ENCODE measurements at places on chromosomes 13 and 19.

GRCh38 chr19:46533078-46533620 lies 37.5 kb upstream of the PNMA8B start:
- DNase-seq, result no peak

GRCh38 chr13:49594576-49594975 lies 9.2 kb upstream of the RCBTB1 start:
- DNase-seq, result no peak

GRCh38 chr19:17555929-17556813 lies 722 bp downstream of the COLGALT1 start:
- no peak for DNase-seq

- no peak for DNase-seq
These were observed 126.6 kb downstream of the KDM4B start for GRCh38 chr19:5095568-5095850.

GRCh38 chr19:39843919-39844793 lies 2.0 kb downstream of the FBL start:
- no peak for DNase-seq

GRCh38 chr19:40650749-40651305 lies 39.6 kb downstream of the NUMBL start:
- DNase-seq, result no peak

- no peak for DNase-seq
These were observed 40.4 kb downstream of the EDNRB start for GRCh38 chr13:77878190-77878589.

DNA sequence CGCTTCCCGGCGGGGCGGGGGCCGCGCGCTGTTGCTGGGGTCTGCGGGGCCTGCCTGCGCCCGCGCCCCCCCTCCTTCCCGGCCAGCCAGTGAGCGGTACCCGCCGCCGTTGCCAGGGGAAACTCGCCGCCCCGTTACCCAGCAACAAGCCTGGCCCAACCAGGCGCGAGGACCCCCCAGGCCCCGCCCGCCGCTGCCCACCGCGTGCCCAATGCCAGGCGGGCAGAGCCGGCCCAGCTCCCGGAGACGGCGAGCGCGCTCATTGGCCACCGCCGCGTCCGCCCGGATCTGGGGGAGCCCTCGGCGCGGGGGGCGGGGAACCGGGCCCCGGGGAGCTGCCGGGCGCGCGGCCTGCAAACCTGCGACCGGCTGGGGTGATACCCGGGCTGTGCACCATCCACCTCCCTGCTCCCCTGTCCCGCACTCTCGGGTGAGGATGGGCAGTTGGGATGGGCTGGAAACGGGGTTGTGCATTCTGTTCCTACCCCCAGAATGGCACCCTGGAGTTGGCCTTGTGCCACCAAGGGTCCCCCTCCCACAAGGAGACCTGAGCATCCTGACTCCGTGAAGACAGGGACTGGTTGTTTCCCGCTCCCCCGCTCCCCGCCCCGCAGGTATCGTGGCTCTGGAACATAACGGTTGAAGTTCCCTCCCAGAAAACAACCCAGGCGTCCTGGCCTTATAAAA lies 8.8 kb upstream of the BBC3 start:
- DNase-seq, result peak; percentile 74

GRCh38 chr19:40335855-40336600 lies 12.2 kb downstream of the C19orf47 start:
- no peak for DNase-seq

DNA sequence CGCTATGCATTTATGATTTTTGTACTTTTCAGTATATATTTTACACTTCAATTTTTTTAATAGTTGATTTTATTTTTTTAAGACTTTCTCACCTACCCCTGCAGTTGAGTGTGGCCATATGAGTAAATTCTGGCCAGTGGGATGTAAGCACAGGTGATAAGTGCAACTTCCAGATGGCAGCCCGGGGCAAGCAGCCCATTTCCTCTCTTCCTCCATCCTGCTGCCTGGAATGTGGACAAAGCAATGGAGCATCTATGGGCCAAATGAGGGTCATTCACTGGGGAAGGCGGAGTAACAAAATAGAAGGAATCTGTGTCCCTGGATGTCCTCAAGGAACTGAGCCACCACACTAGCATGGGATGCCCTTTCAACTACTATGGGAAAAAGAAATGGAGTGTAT lies 12.3 kb downstream of the RFXAP start:
- no peak for DNase-seq

DNA sequence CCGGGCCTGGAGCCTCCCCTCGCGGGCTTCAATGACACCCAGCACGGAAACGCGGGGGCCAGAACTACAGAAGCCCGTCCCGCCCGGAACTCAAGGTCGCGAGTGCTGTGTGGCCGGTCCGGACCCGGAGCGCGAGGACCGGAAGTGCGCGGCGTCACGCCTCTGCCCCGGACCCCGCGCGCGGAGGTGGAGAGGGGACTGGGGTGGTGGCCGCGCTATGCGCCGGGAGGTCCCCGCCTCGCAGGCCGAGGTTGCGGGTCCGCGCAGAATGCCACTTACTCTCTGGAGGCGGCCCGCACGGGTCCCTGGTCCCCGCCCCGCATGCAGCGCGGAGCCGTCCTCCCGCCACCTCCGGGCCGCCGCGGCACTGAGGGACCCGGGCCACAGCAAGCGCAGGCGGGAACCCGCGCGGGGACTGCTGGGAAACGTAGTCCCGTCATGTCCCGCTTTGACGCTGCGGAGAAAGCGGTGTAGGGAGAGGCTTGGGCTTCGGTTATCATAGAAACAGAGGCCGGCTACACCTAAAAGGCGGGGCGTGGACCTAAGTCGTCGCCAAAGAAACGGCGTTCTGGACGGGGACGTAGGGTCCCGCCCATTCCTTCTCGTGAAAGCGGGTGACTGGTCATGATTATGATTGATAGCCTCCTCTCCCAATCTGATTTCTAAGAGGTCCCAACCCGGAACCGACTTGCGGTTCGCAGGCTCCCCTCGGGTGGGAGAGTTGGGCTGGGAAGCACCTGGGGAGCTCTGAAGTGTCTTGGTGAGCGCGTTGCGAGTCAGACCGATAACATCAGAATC lies at the start of gene ZNF837:
ZNF837 (minus strand) TSS at position 369 of the 798 bp plus-strand sequence. CDS start 11,698 bp downstream, outside the sequence.
- DNase-seq, result peak; percentile 96

Data from cerebellar nuclear complex (tissue), 1 donor.